Fibroblast of lung (primary cell): ENCODE measurements at places on chromosomes 1 and 21. TPM values are rescaled to one million over a fixed set of nuclear protein-coding genes. Genes with fewer than 3 reads are reported as not detected.

RHOU gene
- total RNA-seq = 11.4 and 20.8 TPM in 2 replicates

CCDC17 gene
- 0.51 and 0.99 TPM in 2 replicates for total RNA-seq

LCE2A gene
- total RNA-seq = 0.33 TPM in 1 of 2 replicates, not detected in the other

DTL gene
- 0.26 and 2.8 TPM in 2 replicates for total RNA-seq

ARHGEF16 gene
- under 0.01 and 0.17 TPM in 2 replicates for total RNA-seq

AMPD1 gene
- total RNA-seq = not detected in 2 replicates

NEXN gene
- 16.2 and 24.4 TPM in 2 replicates for total RNA-seq

CD1D gene
- total RNA-seq = 0.51 and 0.66 TPM in 2 replicates

FGR gene
- total RNA-seq = under 0.01 TPM in 1 of 2 replicates, not detected in the other

LIN28A gene
- not detected in 2 replicates for total RNA-seq

BRINP3 gene
- 7.2 and 18.8 TPM in 2 replicates for total RNA-seq

S100A12 gene
- total RNA-seq = not detected in 2 replicates

SPRR2G gene
- not detected in 2 replicates for total RNA-seq

SOD1 gene
- total RNA-seq = 212 and 286 TPM in 2 replicates

SESN2 gene
- total RNA-seq = 40.1 and 55.2 TPM in 2 replicates

REN gene
- 0.17 TPM in 1 of 2 replicates, not detected in the other for total RNA-seq

EVA1B gene
- total RNA-seq = 199 and 248 TPM in 2 replicates

PDZK1 gene
- 0.26 and 1.5 TPM in 2 replicates for total RNA-seq

CRB1 gene
- 0.26 and 0.66 TPM in 2 replicates for total RNA-seq

CATSPERE gene
- 0.77 and 0.99 TPM in 2 replicates for total RNA-seq

UBQLN4 gene
- total RNA-seq = 8.7 and 11.1 TPM in 2 replicates

NBPF10 gene
- 5.1 and 5.4 TPM in 2 replicates for total RNA-seq

ZNF648 gene
- total RNA-seq = not detected in 2 replicates

HES3 gene
- total RNA-seq = not detected in 2 replicates

TNFRSF4 gene
- under 0.01 and 0.17 TPM in 2 replicates for total RNA-seq

MIA3 gene
- total RNA-seq = 53.2 and 68.0 TPM in 2 replicates

CYP4A11 gene
- not detected in 2 replicates for total RNA-seq

FNDC10 gene
- 0.50 and 0.77 TPM in 2 replicates for total RNA-seq

SELL gene
- total RNA-seq = under 0.01 and 0.17 TPM in 2 replicates

FAM3B gene
- total RNA-seq = not detected in 2 replicates

SPRR4 gene
- not detected in 2 replicates for total RNA-seq

FCRL2 gene
- total RNA-seq = not detected in 2 replicates

PODN gene
- total RNA-seq = 49.7 and 67.5 TPM in 2 replicates

HAO2 gene
- not detected in 2 replicates for total RNA-seq

SMPDL3B gene
- total RNA-seq = 0.17 and 0.26 TPM in 2 replicates

PGBD5 gene
- 0.17 and 0.51 TPM in 2 replicates for total RNA-seq

PDC gene
- not detected in 2 replicates for total RNA-seq
